ENCODE measurements at places on chromosomes 2 and 18.
A peak's percentile ranks its signal among the peaks of the same experiment; 100 is the strongest.

DNA sequence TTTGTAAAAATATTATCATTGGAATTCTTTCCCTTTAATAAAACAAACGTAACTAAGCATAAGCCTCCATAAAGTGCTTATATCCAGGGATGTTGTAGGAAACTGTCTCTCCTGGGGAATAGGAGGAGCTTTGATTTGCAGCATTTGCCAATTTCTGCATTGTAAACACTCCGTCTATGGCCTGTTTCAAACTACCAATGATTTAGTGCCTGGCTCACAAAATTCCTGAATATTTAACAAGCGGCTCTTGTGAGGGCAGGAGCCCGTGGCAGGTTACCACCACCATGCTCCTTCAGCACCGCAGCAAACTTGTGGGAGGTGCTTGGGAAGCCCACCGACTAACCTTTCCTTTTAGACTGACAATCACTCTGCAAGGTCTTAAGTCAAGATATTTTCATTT, 520.3 kb downstream of the SOX11 start:
- DNase-seq = no peak

DNA sequence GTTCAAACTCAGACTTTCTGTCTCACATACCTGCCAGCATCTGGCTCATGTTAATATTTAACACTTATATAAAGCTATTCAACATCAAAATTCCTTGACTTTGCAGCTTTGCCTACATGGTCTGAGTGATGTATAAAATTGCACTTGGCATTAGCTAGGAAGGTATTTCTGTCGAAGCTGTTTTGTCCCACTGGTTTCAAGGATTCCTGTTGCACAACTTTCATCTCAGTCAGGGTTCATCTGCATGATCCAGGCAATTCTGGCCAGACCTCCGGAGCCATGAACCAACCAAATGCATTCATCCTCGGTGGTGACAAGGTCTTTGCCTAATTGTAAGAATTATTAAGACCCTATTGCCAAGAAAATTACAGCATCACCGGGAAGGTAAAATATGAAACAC, 185.4 kb downstream of the ZEB2 start:
- DNase-seq = no peak

DNA sequence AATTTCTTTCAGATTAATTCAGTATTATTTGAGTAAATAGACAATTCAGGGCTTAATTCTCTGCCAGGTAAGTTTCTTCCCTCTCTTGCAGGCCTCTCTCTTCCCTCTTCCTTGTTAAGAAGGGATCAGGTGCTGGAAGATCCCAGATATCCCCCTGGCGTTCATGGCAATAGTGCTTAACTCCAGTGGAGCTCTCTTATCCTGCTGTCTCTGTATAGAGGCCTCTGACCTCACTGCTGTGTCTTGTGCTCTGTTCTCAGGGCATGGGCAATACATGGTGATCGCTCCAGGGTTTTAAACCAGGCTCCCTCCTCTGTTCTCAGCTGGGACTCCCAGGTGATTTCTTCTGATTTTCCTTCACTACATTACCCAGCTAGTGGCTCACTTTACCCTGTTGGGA, 226.8 kb downstream of the MC4R start:
- no peak for DNase-seq

DNA sequence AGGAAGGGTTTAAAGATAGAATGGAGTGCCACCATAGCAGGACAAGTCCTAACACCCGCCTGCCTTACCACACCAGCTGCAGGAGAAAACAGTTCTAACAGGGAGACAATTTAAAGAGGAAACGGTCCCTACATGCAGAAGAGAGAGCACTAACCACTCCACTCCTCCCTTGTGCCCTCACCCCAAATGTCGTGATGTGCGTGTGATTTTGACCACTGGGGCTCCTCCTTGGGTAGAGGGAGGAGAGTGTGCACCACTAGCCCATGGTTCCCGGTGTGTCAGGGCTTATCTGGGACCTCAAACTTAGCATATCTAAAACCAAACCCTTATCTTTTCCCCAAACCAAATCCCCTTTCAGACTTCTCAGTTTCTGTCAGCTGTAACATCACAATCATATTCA, 105.5 kb upstream of the CCDC68 start:
- no peak for DNase-seq

- no peak for DNase-seq
Observed at GRCh38 chr2:34179511-34179910, 580.4 kb upstream of the FAM98A start.

DNA sequence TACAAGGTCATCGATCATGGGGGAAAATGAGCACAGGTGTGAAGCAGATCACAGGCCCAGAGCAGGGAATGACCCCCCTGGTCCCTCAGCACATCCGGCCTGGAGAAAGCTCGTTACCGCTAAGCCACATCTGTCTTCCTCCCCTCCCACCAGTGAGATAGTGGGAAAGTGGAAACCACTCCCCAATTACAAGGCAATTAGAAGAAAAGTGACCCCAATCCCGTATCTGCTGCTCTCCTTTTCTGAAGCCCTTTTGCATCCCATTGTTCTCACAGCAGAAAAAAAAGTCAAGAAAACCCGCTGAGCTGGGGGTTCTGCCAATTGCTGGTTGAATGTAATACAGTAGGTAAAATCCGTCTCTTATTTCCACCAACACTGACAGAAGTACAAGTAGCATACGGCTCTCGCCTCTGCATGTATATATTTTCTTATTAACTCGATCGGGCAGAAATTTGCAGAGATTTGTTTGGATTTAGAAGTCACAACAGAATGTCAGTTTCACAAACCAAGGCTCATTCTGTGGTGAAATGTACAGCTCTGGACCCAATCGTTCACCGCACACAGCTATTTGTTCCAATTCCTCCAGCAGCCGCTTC, 287.0 kb downstream of the TCF4 start:
- DNase-seq = no peak

GRCh38 chr2:56014046-56014730, 90.6 kb upstream of the EFEMP1 start:
- no peak for DNase-seq

DNA sequence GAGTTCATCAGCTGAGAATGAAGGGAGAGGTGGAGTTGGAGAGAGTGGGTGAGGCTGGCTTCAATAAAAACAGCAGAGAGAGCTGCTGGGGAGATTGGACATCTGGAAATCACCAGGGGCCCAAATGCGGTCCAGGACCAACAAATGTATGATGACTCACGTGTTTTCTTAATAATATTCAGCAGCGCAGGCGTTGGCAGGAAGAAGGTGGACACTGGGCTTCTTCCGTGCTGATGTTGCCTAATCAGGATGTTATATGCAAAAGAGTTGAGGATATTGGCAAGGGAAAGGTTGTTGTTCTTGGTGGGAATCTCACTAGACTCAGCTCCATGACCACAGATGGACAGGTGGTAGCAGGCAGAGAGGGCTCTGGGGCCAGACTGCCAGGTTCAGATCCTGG, 12.8 kb upstream of the PLA2R1 start:
- DNase-seq = peak; percentile 76

DNA sequence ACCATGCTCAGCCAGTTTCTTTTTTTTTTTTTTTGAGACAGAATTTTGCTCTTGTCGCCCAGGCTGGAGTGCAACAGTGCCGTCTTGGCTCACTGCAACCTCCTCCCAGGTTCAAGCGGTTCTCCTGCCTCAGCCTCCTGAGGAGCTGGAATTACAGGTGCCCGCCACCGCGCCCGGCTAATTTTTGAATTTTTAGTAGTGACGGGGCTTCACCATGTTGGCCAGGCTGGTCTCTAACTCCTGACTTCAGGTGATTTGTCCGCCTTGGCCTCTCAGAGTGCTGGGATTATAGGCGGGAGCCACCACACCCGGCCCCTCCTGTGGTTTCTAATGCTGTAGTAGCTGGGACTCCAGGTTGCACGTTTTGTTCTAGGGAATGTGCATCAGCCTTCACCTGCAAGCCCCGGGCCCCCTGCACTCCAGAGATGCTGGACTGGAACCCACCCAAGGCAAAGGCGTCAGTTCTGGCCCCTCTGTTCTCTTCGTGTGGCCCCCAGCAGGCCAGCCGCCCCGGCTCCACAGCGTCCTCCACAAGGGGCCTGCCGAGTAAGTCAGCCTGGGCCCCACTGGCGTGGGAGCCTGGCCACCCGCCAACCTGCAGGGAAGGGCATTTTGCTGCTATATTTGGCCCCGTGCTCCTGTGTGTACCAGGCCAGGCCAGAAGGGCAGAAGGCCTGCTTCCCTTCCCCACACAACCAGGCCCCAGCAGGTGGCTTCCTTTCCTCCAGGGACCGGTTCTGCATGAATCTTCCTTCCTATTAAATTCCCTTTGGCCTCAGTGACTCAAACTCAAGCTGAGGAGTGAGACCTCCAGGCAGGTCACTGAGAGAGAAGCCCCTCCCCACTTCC, 25.7 kb upstream of the B3GNT7 start:
- no peak for DNase-seq

DNA sequence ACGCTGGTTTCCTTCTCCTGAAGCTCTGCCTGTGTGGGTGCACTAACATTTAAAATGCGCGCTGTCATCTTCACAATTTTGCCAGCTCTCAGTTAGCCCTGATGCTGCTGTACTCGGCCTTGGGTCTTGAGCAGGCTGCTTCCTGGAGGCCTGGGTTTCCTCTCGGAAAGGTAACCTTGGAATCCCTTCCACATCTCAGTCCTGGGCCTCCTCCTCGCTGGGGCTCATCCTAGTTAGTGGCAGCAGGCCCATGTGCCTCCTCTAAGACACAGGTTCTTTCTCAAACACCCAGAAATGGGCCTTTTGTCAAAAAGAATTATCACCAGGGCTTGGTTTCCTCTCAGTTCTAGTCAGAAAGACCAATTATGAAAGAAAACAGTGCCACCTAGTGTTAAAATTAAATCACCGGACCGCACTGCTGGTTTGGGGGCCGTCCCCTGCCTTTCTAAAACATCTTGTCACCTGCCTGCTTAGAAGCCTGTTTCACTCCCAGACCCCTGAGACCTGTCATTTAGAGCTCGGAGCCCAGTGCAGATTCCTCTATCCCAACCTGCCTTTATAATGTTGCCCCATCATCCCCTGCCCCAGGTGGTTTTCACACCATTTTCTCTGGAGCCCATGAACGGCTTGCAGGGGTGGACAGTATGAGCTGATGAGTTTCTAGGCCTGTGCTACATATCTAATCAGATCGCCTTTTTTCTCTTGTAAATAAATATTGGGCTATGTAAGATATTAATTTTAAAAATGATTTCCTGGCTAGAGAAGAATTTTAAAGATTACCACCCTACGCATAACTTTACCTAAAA, 42.4 kb downstream of the HK2 start:
- peak; percentile 68 for DNase-seq

DNA sequence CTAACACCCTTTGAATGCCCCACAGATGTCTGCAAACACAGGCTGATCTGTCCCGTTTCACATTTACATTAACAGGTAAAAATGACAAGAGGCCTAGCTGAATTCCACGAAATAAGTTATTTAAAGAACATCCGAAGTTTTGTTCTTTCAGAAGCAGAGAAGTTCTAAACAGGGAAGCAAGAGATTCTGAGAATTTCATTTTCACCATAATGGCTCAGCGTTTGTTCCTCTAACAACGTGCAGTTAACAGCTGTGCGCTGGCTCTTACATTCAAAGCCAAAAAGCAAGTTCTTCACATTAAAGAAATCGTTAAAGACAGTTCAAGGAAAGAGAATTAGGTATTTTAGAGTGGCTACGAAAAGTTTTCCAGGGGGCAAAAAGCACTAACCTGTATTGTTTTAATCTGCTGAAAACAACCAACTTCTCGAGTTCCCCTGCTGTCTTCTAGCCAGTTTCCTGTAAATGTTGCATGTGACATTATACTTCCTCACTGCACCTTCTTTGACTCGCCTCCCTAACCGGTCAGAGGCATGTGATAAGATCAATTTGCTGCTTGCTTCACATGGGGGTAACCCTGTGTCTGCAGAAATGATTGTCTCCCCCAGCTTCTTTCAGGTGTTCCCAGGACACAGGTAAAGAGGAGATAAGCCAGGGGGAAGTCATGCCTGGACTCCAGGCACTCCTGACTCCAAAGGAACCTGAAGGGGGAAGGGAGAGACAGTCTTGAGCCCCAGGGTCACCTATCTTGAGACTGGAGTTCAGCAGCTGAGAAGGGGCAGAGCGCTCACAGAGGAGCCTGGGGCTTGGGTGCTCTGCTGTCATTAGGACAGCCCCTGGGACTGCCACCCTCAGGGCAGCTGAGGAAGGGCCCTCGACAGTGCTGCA, 36.8 kb upstream of the WIPF1 start:
- no peak for DNase-seq

GRCh38 chr18:11308499-11308898, 159.1 kb upstream of the PIEZO2 start:
- DNase-seq = no peak

- no peak for DNase-seq
Observed at GRCh38 chr2:231497651-231498050, 32.6 kb downstream of the NMUR1 start.

DNA sequence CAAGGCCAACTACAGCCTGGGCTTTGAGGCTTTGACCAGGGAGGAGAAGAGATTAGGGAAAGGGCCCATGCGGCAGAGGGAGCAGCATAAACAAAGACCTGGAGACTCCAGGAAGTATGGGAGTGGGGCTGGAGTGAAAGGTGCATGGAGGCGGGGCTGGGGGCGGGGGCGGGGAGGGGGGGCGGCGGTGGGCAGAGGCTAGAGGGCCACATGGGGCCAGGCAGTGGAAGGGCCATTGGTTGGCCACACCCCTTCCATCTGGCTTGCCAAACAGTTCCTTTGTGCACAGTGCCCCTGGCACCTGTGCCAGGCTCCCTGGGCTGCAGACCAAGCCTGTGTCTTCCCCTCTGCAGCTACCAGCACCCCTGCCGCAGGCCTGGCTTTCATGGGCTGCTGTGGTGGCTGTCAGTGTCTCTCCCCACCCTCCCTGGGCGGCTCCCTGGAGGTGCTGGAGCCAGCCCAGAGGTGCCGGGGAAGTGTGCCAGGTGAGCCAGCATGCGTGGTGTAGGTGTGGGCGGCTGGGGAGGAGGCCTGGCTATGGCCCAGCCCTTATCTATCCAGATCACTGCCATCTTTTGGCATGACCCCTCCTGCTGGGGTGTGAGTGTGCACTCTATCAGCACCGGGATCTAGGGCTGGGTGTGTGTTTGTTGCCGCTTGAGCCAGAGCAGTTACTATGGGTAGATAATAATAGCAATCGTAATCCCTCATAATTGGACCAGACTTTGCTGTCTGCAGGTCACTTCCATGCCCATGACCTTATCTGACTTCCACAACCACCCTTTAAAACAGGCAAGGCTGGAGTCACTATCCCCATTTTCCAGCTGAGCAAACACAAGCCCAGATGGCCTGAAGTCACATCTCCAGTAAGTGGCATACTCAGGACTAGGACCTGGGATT, 30.5 kb downstream of the DNMT3A start:
- peak; percentile 37 for DNase-seq
